ENCODE measurements at places on chromosomes 3 and 15.

DNA sequence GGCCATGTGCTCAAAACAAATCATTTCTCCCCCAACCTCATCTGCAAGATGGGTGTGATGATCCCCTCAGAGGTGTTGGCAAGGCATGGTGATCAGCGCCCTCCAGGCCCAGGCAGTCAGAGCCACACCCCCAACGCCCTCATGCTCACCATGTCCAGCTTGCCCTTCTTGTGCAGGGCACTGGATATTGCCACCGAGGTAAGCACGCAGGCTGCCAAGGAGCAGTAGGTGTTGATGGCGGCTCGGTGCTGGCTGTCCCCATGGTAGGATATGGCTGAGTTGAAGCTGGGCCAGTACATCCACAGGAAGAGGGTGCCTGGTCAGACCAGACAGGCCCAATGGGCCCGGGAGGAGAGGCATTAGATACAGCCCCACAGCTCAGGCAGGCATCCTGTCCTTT, 17.2 kb downstream of the RHCG start:
- DNase-seq, result no peak

DNA sequence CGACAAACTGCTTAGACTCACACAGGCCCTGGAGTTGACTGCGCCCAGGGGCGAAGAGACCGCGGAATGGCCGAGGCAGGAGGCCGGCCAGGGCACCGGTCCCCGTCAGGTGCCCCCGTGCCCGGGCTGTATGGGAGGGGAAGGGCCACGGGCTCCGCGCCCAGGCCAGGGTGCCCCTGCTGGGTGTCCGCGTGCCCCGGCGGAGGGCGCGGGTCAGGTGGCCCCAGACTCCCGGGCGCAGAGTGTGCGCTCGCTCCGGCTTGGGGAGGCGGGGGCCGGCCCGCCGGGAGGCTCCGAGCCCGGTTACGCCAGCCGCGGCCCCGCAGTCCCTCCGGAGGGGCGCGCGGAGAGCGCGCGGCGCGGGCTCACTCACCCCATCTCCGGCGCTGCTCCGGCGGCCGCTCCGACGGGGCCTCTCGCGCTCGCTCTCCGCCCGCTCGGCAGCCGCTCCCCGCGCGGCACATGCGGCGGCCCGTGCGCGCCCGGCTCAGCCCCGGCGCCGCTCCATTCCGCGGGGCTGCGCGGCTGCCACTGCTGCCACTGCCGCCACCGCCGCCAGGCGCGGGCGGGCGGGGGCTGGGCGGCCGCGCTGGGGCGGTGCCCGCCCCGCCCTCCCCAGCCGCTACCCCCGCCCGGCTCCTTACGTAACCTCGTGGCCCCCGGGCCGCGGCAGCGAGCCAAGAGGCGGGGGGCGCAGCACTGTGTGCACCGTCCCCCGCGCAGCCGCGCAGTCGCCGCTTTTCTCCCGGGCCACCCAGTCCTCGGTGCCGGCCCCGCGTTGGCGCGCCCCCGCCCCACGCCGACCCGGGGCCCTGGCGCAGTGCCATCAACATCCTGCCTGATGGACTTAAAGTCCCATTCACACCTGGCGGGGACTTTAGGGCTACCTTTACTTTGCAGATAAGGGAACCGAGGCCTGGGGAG, at the start of gene HOMER2:
TSS of gene HOMER2 (minus strand) at position 563 of the 924 bp plus-strand sequence. CDS start at position 378, 185 bp downstream.
- DNase-seq, result no peak

DNA sequence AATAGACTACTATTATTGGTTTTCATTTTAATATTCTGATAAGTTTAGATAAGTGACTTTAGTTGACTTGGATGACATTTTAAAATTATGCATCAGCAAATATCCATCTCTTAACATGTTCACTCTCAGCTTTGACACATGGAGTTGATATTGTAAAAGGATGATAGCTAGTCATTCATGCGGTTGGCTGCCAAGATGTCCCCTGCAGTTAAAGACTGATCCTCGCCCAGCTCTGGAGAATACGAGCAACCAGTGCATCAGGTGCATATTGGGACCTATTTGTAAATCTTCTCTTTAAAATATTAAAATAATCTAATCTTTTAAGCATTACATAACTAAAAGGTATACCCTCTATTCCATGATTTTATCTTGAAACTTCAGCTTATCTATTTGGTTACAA, 41.9 kb downstream of the EPHB1 start:
- DNase-seq, result no peak

DNA sequence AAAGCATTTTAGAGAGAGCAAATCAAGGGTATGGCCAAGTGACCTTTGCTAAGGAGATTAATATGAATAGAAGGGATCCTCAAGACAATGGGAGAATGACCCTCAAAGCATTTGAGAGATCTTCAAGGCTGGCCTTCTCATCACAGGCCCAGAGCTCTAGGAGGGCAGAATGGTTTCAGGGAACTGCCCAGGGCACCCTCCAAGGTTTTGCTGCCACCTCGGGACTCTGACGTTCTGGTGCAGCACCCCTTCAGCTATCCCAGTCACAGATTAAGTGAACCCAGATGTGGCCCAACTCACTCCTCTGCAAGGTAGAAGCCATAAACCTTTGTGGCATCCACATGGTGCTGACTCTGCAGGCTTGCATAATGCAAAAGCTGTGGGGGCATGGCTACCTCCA, 209.3 kb downstream of the TLE3 start:
- DNase-seq, result no peak

GRCh38 chr15:67170143-67170925, 84.1 kb downstream of the AAGAB start:
- DNase-seq, result no peak

- no peak for DNase-seq
Measured at GRCh38 chr15:72562878-72563277, 88.7 kb downstream of the ARIH1 start.

GRCh38 chr15:73800662-73801345, 47.7 kb upstream of the INSYN1 start:
- DNase-seq, result peak; percentile 74

DNA sequence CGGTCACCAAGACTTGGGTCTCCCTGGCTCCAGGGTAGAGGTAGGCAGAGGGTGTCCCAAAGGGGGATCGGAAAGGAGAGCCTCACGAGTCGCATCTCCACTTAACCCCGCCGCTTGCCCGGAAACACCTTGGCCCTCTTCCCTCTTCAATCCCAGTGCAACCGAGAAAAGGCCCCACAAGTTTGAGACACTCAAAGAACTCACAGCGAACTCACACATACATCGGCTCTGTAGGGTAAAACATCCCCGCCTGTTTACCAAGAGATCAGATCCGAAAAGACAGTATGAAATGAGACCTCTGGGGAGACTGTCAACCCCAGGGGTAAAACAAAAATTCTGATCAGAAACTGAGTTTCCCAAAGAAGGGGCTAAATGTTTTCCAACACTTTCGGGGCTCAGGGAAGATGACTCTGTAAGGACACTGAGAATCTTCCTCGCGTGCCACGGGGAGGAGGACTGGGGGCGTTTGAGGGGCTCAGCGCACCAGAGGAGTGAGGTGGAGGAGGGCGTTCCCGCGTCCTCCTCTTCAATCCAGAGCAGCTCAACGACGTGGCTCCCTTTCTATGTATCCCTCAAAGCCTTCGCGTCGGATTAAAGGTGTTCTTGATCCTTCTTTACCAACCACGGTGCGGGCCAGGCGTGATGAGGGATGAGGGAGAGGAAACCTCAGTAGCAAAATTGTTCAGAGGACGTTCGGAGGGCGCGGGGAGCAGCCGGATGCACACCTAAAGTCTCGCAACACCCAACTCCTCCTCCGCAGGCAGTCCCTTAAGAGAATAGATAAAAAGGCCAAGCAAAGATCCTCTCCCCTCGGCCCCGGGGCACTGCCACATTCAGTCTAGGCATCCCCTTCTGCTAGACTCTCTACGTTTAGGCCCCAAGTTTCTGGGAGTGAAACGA, 3.7 kb downstream of the WNT5A start:
- no peak for DNase-seq

- DNase-seq, result peak; percentile 53
Measured at GRCh38 chr3:177150970-177151627, 46.2 kb downstream of the TBL1XR1 start.

DNA sequence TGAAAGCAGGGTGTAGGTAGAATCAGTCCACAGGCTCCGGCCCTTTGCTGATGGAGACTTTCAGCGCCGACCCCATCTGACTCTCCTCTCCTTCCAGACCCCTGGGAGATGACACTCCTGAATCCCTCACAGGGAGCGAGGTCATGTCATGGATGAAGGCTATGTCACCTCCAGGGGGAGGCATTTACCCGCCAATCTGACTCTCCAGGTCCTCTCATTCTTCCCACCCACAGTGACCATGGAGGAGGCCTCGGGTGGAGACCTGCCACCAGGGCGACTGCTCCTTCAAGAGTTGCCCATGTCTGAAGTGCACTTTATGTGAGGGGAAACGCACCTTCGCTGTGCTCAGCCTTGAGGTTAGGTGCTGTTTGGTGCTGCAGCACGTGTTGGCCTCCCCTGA, 112.7 kb downstream of the KLF13 start:
- no peak for DNase-seq
